ENCODE measurements at places on chromosomes 6 and 20. TPM values are rescaled to one million over a fixed set of nuclear protein-coding genes. Genes with fewer than 3 reads are reported as not detected.

Gene RAD21L1
- total RNA-seq, result 0.81 TPM

Gene SDC4
- total RNA-seq, result 0.38 TPM

Gene LY86
- total RNA-seq, result 3.7 TPM

Gene CEBPB
- 201 TPM for total RNA-seq
